Mesenteric fat pad (tissue), 1 donor: ENCODE measurements at places on chromosomes 4 and X.
A peak's percentile ranks its signal among the peaks of the same experiment; 100 is the strongest.

DNA sequence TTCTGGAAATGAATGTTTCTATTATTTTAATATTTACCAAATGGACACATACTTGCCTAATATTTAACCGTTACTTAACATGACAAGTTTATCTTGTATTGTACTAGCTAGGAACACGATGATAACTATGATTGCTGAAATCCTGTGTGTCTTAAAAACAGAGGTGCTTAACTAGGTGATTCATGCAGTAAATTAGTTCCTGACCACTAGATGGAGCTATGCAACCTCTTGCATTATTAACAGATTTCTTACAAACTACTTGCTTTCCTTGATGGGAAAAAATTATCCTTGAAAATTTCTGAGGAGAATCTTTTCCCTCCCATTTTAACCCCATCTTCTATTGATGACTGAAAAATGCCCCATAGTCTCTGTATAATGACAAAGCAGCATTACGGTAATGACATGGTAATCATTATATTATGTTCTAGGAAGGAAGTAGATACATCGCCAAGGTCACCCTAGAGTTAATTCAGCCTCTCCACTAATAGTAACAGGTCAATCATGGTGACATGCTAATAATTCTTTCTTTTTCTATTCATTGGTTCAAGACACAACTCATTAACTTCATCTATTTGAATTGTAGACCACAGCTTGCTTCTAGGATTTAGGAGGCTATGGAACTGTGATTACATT, 844.2 kb downstream of the RAPGEF2 start:
- DNase-seq, result no peak

DNA sequence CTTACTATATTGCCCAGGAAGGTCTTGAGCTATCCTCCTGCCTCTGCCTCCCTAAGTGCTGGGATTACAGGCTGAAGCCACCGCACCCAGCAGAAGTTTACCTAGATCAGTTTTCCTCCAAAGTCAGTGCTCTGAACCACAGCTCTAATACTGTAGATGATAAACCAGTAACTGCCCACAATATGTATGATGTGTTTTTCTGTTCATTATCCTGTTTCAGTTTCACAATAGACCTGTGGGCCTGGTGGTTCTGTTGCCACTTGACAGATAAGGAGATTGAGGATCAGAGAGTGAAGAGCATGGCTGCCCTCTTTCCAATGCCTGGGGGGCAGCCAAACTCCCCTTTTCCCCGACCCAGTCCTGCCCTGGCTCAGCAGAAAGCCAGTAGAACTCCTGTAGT, 87.0 kb downstream of the EFNB1 start:
- DNase-seq, result no peak

DNA sequence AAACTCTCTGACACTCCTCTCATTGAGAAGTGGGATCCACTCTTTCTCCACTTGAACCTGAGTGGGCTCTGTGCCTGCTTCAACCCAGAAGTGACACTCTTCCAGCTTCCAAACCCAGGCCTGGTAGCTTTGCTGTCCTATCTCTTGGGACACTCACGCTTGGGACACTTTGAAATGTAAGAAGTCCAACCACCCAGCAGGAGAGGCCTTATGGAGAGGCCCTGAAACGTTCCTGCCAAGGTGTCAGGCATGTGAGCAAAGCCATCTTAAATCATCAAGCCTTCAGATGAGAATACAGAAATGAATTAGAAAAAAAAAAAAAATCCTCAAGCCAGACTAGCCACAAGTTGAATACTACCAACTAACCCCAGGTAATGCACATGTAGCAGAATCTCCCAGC, 30.2 kb downstream of the RBM47 start:
- DNase-seq, result no peak

GRCh38 chrX:110167952-110168451, 149.9 kb downstream of the AMMECR1 start:
- no peak for DNase-seq

GRCh38 chr4:70994387-70995099, 1.1 kb downstream of the DCK start:
- no peak for DNase-seq

GRCh38 chrX:154727871-154728270, 23.0 kb downstream of the GAB3 start:
- no peak for DNase-seq

GRCh38 chrX:45347877-45348276, 147.2 kb upstream of the DIPK2B start:
- DNase-seq, result no peak

GRCh38 chr4:151658959-151659600, 101.7 kb downstream of the GATB start:
- DNase-seq, result no peak

GRCh38 chr4:144710526-144710912, 64.6 kb downstream of the HHIP start:
- no peak for DNase-seq

DNA sequence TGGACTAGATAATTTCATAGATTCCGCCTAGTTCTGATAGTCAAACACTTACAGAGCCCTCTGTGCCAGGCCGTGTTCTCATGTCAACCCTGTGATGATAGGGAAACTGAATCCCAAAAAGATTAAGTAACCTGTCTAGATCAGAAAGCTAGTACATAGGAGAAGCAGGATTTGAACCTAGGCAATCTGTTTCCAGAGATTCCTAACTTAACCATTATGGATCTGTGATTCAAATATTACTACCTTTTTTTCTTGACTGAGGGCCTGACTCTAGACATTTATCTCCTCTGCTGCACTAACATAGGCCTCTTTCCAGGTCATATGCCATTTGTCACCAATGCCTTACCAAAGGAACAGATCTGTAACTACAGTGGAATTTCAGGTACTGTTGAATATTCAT, 1.5 kb downstream of the ALAS2 start:
- DNase-seq, result no peak

- no peak for DNase-seq
These were observed 880.4 kb upstream of the AGA start for GRCh38 chr4:178322524-178323183.

- DNase-seq, result no peak
These were observed 12.9 kb downstream of the PALLD start for GRCh38 chr4:168509786-168510185.

DNA sequence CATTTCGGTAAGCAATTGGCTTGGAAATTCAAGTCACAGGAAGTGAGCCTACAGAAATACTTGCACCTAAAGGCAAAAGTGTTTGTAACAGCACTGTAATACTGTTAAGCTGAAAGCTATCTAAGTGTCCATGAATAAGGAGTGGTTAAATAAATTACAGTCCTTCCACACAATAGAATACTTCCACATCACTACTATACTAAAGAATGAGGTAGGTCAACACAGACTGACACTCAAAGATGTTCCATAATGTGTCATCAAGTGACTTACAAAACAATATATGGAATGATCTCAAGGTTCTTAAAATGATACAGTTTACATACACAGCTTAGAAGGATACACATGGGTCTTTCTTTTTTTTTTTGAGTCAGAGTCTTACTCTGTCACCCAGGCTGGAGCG, 27.0 kb downstream of the SLC10A6 start:
- no peak for DNase-seq

- DNase-seq, result peak; percentile 72
These were observed 6.9 kb downstream of the CTBP1 start for GRCh38 chr4:1241936-1242505.

DNA sequence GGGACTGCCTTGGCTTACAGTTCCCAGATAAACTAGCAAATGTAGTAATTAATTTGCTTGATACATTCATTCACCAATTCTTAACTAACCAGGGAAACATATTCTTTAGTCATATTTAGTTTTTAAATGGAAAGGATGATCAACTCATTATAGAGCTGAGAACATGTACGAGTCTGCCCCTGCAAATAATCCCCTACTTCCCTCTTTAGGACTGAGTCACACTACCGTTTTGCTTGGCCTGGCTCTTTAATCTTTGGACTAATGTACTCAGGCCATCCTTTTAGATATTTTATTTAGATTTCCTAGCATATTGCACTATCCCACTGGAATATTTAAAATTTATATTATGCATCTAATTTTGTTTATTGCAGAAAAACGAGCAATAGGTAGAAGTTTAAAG, 105.5 kb upstream of the LCORL start:
- DNase-seq, result no peak

- DNase-seq, result no peak
These were observed 47.1 kb downstream of the ALG13 start for GRCh38 chrX:111728096-111728495.

GRCh38 chr4:38688676-38689355, 24.8 kb downstream of the KLF3 start:
- no peak for DNase-seq

DNA sequence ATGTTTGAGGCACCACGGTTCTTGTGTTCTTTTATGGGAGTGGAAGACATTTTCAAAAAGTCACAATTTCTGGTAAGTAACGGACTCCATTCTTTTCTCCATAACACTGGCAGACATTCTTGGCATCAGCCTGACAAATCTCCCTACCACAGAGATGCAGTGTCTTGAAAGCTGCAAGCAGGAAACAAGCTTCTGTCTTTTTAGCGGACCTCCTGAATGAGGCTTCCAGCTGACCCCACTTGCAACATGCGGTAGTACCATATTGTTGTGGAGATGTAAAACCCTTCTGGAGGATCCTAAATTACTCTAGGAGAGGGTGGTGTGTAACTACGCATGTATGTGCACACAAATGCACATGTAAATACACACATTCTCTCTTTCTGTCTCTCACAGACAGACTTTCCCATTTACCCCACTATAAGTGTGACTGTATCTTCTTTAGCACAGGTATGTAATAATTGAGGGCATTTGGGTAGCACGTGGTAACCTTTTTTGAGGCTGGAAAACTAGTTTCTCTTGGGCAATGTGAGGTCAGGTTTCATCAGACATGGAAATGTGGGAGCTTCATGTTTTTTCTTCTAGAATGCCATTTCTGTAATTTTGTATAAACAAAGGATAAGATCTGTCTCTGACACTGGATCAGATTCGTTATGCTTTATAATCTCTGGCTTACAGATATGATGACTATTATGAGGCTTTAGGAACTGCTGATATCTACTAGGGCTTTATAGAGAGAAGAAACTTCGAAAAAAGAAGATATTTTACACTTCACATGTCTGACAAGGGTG, 130.1 kb downstream of the MGST2 start:
- no peak for DNase-seq

DNA sequence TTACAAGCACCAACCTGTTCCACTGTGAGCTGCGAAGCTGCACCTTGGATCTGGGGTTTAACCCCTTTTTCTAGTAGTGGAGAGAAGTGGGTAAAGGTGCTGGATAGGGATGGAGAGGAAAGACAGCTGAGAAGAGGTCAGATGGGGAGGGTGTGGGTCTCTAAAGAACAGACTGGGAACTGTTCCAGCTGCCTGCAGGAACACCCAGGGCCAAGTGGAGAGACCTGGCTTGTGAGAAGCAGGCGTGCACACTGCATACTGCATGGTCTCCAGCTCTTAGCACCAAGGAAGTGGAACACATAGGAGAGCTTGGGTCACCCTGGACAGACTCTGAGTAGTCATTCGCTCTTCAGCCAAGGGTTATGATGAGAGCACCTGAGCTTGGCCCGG, 16.1 kb downstream of the BCOR start:
- no peak for DNase-seq

DNA sequence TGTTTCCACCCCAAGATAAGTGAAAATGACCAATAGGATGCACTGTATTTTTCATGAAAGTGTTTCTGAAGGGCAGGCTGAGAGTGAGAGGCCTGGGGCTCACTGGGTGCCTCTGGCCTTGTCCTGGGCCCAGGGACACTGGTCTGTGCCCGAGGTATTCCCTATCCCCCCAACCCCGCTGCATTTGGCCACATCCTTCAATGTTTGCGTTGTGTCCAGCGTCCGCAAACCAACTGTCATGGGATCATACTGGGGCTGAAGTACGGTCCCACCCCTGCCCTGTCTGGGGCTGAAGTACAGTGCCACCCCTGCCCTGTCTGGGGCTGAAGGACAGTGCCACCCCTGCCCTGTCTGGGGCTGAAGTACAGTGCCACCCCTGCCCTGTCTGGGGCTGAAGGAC, 22.0 kb upstream of the MSANTD1 start:
- no peak for DNase-seq

DNA sequence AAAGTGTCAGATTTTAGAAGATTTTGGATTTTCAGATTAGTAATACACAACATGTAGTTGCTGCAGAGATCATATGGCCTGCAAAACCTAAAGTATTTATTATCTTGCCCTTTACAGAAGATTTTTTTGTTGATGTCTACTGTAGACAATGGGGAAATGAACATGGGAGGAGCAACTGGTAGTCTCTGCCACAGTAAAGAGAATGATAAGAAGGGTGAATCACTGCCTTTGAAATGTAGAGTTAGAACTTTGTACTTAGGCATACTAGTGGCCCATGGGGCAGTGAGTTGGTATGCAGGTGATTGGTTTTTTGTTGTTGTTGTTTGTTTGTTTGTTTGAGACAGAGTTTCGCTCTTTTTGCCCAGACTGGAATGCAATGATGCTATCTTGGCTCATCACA, 50.1 kb downstream of the GAB1 start:
- no peak for DNase-seq

DNA sequence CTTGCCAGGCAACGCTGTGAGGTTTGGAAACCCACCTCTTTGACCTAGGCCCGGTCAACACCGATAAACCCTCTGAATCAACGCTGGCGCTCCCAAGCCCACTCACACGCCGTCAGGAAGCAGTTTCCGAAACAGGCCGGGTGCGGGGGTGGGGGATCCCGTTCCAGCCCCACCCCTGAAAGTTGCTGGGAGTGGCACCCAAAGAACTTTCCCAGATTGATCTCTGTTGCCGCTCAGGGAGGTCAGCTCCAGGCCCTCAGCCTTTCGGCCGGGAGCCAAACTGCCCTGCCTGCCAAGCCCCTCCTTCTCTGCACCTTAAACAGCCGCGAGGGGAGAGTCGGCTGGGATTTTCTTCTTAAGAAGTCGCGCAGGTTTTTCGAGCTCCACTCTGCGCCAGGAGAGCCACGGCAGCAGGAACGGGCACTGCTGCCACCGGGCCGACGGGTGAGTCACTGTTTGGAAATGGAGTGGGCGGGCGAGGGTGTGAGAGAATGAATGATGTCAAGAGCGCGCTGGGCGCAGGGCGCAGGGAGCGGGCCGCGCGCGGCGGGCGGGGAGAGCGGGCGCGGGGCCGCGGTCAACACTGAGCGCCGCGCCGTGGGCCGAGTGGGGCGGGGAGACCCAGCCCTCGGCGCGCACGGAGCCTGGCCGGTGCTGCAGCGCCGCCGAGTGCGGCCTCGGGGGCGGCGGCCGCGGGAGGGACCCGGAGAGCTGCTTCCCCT, at the start of gene SGMS2:
SGMS2 (plus strand) TSS at position 583 of the 722 bp plus-strand sequence. CDS start 70,622 bp downstream, outside the sequence.
- peak; percentile 97 for DNase-seq

DNA sequence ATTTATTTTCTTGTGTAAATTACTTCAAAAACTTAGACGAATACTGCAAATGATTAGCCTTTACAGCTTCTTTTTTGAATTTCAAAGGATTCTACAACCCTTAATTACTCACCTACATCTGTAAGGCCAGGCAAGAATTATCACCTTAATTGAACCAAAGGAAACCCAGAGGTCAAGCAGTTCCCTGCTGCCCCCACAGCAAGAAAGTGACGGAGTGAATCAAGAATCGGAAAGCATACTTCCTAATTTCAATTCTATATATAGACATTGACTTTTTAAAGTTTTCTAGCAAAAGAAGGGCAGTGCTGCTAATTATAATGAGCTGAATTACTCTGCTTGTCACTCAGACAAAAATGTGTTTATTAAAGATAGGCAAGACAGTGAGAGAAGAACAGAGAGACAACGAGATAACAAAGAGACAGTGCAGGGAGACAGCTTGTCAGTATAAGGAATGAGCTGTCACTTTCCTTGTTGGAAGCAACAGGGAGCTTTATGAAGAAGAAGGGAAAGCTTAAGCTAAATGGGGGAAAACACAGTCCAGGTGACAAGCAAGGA, 47.5 kb upstream of the SPANXN4 start:
- no peak for DNase-seq
